Inflammatory macrophage (primary cell): ENCODE measurements at places on chromosomes 7 and 10.

DNA sequence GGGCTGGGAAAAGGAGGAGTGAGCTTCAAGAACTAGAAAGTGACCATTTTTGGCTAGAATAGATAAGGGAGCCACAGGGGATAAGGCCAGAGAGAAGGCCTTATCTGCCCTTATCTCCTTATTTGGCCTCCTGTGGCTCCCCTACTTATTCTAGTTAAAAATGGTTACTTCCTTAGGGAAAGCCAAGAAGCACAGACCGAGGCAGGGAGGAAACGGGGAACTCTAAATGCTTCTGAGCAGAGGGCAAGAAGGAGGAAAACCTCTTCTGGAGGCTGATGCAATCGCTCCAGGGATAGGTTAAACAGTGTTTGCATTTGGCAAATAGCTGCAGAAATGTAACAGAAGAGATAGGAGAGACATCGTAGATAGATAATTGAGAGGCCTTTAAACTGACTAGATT, 18.6 kb downstream of the NRP1 start:
- no peak for DNase-seq

- DNase-seq: peak; percentile 84
These were observed 30.7 kb upstream of the ANTXRL start for GRCh38 chr10:46255801-46256747.

- no peak for DNase-seq
These were observed 34.5 kb downstream of the BAMBI start for GRCh38 chr10:28711776-28712175.

DNA sequence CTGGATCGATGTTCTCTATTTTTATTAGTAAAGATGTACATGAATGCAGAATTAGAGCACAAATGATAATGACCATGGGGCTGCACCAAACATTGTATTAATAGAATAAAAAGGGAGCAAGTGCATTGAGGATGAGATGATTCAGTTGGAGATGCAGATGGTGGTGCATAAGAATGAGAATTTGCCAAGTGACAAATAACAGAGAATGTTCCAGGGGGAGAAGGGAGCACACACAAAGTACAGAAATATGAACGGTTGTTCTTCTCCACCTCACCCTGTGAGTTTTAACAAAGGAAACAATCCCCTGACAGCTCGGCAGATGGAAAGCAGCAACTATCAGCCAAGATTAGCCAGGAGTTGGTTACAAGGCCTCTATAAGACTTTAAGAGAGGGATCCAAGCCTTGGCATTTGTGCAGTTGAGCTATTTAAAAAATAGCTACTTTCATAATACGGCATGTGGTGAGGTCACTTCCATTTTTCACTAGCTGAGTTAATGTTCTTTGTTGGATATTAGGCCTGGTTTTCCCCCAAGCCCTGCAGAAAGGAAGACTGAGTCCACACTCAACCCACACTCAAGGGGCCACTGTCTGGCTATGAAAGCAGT, 462.5 kb downstream of the TNS3 start:
- no peak for DNase-seq

DNA sequence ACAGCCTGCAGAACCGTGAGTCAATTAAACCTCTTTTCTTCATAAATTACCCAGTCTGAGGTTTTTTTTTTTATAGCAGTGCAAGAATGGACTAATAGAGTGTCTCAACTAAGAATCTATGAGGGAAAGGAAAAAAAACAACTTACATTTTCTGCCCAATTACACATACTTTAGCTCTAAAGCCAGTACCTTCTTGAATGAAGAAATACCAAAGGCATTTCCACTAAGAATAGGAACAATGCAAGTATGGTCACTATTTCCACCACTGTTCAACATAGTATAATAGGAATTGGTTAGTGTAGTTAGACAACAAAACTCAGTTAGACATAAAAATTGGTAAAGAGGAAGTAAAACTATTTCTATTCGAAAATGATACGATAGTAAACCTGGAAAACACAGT, 37.6 kb downstream of the MICU1 start:
- no peak for DNase-seq

GRCh38 chr10:113379091-113379490, 173.8 kb upstream of the HABP2 start:
- no peak for DNase-seq

GRCh38 chr7:100679129-100679926, 5.8 kb downstream of the GNB2 start:
- DNase-seq: no peak

GRCh38 chr10:102411341-102412255, 7.0 kb downstream of the PSD start:
- DNase-seq: no peak

DNA sequence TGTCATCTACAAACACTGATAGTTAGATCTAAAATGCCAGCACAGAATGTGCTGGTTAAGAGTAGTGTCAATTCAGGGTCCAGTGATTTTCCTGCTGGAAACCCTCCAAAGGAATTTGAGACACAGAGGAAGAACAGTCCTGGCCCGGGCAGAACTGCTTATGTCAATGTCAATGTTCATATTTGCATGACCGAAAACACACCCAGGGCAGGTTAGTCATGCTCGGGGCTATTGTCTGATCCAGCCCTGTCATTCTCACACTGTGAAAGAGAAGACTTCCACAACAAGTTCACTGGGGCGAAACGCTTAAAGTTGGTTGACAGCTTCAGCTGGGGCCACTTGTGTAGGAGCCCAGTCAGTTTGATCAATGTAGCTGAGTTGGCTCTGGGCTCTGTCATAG, 139.3 kb downstream of the C1GALT1 start:
- DNase-seq: no peak
